Mesenteric fat pad (tissue), 1 donor: ENCODE measurements at places on chromosomes 3 and 15. TPM values are rescaled to one million over a fixed set of nuclear protein-coding genes. Genes with fewer than 3 reads are reported as not detected.

- no peak for DNase-seq
Observed at GRCh38 chr3:193744048-193744821, 151.2 kb downstream of the OPA1 start.

DNA sequence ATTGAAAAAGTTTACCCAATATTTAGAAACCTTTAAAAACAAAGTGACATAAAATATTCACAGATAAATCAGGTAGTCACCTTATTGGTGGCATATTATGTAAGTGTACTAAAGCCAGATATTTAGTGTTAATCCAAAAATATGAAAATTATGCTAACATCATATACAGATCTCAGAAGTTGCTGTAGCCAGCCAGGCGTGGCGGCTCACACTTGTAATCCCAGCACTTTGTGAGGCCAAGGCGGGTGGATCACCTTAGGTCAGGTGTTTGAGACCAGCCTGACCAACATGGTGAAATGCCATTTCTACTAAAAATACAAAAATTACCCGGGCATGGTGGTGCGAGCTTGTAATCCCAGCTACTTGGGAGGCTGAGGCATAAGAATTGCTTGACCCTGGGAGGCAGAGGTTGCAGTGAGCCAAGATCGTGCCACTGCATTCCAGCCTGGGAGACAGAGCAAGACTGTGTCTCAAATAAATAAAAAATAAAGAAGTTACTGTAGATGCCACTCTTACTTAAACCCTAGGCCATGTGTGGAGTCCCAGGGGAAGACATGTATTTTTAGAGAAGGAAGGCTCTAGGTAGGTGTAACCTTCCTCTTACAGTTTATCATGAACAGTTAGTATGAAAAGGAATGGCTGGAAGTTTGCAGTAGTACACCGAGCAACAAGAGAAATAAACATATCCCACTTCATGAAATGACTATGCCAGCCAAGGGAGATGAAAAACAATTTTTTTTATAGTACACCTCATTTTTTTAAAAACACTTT is 9.6 kb downstream of the SETD5 start:
- no peak for DNase-seq

KCNMB2 gene
- total RNA-seq: not detected

DNA sequence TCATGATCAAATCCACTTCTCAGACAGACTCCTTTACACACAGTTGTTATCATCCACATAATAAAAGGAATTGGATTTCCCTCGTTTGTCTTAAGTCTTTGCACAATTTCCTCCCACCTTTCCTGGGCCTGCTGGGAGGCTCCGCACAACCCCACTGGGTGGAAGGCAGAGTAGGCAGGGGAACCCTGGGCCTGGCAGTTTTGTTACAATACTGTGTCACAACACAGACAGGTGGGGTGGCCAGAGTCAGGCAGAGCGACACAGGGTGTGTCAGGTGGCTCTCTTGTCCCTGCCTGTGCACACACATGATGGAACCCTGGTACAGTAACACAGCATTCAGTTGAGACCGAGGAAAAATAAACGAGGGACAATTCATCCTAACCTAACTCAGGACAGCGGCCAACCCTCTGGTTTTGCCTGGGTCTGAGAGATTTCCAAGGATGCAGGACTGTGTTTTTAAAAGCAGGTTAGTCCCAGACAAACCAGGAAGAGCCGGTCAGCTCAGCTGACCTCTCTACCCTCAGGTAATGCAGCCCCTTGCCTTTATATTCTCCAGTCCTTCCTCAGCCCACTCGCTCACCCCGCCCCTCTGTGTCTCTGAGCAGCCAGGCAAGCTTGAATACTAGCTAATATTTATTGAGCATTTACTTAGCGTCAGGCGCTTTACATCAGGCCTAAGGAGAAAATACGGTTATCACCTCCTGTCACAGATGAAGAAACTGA is 8.8 kb upstream of the FAM174B start:
- no peak for DNase-seq

CPLX3 gene
- total RNA-seq: not detected

DNA sequence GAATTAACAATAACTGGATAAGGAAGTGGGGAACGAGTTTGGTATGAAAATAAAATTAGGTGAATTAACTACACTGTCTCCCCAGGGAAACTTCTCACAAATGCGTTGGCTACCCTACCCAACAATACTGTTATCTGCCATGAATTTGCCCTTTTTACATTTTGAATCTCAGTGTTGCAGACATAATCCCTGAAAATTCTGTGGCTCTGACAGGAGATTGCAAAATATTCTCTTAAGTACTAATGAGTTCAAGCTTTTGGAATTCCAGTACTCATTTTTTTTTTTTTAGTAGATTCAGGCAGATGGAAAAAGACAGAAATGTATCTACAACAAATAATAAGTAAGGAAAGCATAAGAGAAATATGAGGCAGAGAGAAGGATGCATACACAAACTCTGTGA is 332.6 kb downstream of the LSAMP start:
- DNase-seq: no peak

TMEM207 gene
- total RNA-seq: not detected

DNA sequence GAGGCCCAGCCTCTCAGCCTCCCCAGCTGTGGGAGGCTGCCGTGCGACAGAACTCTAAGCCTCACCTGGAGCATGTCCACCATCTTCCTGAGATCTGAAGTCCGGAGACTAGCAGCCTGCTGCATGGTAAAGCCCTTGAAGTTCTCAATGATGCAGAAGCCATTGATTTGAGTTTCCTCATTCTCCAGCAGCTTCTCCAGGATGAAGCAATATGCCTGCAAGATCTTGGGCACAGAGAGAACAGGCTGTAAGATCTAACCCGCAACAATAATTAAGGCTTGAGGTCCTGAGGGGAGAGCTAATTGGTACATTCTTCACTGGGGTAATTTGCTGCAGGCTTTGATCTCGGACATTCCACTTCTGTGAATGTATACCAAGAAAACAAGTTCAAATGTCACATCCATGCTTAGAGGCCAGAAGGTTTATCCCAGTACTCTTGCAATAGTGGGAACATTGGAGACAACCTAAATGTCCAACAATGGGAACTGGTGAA is 9.7 kb downstream of the RLBP1 start:
- no peak for DNase-seq

CPOX gene
- 14.7 TPM for total RNA-seq

DNA sequence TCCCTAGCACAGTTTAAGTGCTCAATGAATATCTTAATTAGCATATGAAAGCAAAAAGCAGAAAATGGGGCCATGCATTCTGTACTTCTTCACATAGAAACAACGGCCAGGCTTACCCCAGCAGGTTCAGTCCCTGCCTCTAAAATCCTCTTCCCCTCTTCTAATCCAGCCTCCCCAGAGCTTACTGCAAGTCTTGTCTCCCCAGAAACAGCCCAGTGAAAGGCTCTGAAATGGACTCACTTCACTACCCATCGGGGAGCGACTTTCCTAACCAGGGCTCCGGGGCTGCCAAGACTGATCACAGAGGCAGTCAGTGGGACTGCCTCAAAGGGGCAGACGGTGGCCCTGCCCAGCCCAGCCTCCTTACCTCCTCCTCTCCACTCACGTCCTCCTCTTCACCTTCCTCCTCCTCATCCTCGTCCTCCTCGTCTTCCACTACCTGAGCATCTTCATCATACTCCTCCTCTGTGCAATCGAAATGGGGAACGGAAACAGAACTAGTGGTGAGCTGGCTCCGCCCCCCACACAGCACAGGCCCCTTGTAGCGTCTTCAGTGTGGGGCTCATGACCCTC is 38.0 kb downstream of the ANP32A start:
- DNase-seq: peak; percentile 59

DNA sequence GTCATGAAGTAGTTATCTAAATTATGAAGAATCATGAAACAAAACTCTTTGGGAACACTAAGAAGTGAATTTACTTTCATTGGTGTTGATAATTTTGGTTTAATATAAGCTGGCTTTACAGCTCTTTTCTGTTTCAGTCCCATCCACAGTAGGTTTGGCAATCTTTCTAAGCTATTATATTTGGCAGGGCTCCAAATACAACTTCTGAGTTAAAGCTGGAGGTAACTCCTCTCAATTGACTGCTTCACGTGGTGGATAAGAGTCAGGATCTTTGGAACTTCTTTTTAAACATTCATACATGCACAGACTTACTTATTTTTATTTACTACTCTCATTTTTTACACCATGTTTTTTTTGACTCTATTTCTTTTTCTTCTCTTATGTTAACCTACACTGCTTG is 106.5 kb upstream of the EPHA3 start:
- DNase-seq: no peak

GRCh38 chr15:34059946-34060345 is 20.9 kb upstream of the AVEN start:
- DNase-seq: no peak

GRCh38 chr3:49928481-49929017 is 1.1 kb downstream of the MON1A start:
- DNase-seq: no peak

ZNF660 gene
- 4.8 TPM for total RNA-seq

GATM gene
- total RNA-seq: 10.6 TPM
